ENCODE measurements at places on chromosomes 6 and 20. TPM values are rescaled to one million over a fixed set of nuclear protein-coding genes. Genes with fewer than 3 reads are reported as not detected.

Gene MEP1A
- total RNA-seq = not detected

Gene MOG
- total RNA-seq = not detected

Gene TPX2
- 2.0 TPM for total RNA-seq

Gene STX16
- total RNA-seq = 167 TPM

DNA sequence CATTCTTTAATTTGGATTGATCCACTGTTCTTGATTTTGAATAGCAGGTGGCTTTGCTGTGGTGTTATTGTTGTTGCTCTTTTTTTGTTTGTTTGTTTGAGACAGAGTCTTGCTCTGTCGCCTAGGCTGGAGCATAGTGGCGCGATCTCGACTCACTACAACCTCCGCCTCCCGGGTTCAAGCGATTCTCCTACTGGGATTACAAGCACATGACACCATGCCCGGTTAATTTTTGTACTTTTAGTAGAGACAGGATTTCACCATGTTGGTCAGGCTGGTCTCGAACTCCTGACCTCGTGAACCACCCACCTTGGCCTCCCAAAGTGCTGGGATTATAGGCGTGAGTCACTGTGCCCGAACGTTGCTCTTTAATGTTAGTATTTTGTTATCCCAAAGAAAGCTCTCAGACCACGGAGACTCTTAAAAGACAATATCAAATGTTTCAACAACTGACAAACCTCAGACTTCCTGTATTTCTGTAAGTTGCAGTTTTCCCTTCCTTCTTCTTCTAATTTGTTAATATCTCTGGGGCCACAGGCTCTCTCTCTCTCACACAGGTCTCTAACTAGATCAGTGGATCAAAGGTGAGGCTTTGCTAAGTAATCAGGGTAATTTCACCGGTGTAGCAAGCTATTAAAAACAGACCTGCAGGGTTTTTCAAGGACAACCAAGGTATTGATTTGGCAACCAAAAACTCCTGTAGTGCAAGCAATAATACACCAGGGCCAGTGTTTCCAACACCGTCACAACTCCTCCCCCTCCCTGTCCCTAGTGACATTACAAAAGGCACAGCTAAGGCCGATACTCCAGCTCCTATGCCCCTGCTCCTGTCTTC, 48.8 kb upstream of the ZNF217 start:
- peaks cover 20% of the 10 kb centered on the region for H3K4me1 ChIP-seq
- H3K4me3 ChIP-seq = peak overlapping the region; percentile 91
- H3K27ac ChIP-seq = peak overlapping the region; percentile 99
- no peak for DNase-seq
- no peaks in the 10 kb centered on the region for H3K27me3 ChIP-seq
- no peaks in the 10 kb centered on the region for H3K36me3 ChIP-seq

DNA sequence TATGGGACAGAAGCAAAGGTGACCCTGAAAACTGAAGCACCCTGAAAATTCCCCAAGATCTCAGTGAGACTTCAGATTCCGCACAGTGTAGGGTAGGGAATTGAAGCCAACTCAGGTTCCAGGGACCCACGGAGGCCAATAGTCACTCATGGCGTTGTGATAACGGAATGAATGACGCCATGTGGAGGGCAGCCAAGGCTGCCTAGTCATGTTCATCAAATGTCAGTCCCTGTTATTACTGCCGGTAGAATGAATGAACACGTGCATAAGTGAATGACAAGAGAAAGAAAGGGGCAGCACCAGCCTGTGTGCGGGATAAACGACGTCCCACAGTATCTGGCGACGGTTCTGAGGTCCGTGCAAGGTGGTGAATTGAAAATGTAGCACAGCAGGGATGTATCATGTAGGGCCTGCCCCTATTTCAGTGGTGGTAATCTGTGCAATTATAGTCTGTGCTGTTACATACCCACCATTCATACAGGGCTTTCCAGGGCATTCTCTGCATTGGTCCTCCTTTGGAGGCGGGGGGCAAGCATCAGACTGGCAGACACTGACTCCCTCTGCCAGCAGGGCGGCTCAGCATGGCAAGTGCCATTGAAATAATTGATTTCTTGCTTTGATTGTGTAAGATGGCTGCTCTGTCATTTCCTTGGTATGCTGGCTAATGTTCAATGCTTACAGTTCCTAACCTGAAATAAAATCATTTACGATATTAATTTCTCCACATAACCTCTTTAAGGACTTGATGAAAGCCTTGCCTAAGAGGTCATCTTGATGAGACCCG, 386.9 kb downstream of the CDH4 start:
- DNase-seq = no peak
- no peaks in the 10 kb centered on the region for H3K4me1 ChIP-seq
- H3K27ac ChIP-seq = no peak overlapping the region
- no peaks in the 10 kb centered on the region for H3K36me3 ChIP-seq
- no peak overlapping the region for H3K4me3 ChIP-seq

- no peaks in the 10 kb centered on the region for H3K36me3 ChIP-seq
- DNase-seq = no peak
- H3K4me1 ChIP-seq = no peaks in the 10 kb centered on the region
- H3K27me3 ChIP-seq = no peaks in the 10 kb centered on the region
Observed at GRCh38 chr6:121816906-121817540, 381.6 kb downstream of the GJA1 start.

- DNase-seq = no peak
- H3K27ac ChIP-seq = no peak overlapping the region
- H3K36me3 ChIP-seq = peaks cover 10% of the 10 kb centered on the region
- H3K27me3 ChIP-seq = peaks cover 66% of the 10 kb centered on the region
- H3K4me1 ChIP-seq = peaks cover 9% of the 10 kb centered on the region
- no peak overlapping the region for H3K4me3 ChIP-seq
Observed at GRCh38 chr6:116767715-116768114, 2.2 kb upstream of the FAM162B start.

DNA sequence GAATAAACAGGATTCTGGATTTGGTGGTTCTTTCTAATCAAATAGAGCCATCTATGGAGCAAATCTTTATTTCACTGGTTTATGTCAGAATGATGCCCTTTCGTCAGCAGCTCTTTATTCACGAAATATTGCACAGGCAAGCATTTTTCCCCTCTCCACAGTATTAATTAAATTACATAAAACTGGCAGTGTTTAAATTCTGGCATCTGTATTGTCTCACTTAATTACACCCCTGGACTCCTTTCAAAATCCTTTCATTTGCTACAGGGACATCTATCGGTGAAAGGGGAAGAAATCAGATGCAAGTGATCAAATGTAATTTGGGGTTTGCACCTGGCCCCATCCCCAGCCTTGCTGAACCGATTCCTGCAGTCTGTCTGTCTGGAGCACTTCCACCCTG, 801.9 kb downstream of the QKI start:
- peaks cover 6% of the 10 kb centered on the region for H3K27me3 ChIP-seq
- no peak overlapping the region for H3K27ac ChIP-seq
- no peaks in the 10 kb centered on the region for H3K4me1 ChIP-seq
- DNase-seq = no peak

DNA sequence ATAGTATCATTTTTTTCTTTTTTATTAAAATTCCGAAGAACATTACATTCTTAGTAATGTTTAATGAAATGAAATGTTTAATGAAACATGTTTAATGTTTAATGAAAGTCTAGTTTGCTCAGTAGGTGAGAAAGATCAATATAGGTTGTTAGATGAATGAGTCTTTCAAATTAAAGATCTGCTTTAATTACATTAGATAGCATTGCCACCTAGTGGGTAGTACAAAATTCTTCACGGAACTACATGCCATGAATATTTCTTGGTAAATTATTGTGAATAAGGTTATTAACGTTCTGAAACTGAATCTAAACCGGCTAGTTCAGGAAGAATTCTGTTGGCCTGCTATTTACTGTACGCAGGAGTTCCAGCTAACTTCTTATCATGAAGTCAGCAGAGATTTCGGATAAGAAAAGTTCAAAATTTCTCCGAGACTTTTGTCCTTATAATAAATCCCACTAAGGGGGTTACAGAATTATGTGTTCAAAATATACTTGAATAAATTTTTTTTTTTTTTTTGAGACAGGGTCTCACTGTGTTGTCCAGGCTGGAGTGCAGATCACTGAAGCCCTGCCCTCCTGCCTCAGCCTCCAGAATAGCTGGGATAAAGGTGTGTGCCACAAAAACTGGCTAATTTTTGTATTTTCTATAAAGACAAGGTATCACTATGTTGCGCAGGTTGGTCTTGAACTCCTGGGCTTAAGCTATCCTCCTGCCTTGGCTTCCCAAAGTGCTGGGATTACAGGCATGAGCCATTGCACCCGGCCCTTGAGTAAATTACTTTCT, 7.9 kb upstream of the GMNN start:
- no peak for DNase-seq
- peaks cover 7% of the 10 kb centered on the region for H3K4me1 ChIP-seq
- H3K4me3 ChIP-seq = no peak overlapping the region
- peaks cover 3% of the 10 kb centered on the region for H3K36me3 ChIP-seq
- no peak overlapping the region for H3K27ac ChIP-seq

DNA sequence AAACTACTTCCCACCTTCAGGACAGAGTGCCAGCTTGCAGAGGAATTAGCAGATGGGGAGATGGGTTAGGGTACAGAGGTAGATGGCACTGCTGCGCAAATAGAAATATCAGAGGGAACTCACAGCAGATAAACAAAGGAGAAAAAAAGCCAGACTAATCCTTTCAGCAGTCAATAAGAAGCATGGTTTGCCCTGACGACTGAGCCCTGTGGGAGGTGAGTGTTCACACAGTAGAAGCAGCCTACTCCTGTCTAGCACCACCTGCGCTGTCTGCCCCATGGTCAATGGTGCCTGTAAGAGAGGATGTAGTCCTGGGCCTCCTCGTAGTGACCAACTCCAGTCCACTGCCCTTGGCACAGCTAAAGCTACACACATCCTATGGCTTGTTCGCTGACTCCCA, 174.1 kb downstream of the IBTK start:
- H3K27me3 ChIP-seq = peaks cover 6% of the 10 kb centered on the region
- DNase-seq = no peak
- H3K4me3 ChIP-seq = no peak overlapping the region
- no peak overlapping the region for H3K27ac ChIP-seq

Measured in T-helper 17 cell (primary cell).